Thyroid gland (tissue), 4 donors: ENCODE measurements at places on chromosomes 3 and 15. TPM values are rescaled to one million over a fixed set of nuclear protein-coding genes. Genes with fewer than 3 reads are reported as not detected.

MASP1 gene
- total RNA-seq = 6.2 TPM

CNTN6 gene
- 8.1 TPM for total RNA-seq

PLA2G4F gene
- total RNA-seq = 7.9 TPM

SST gene
- total RNA-seq = not detected

CD86 gene
- total RNA-seq = 0.49 TPM

CHRNB4 gene
- total RNA-seq = not detected

CA12 gene
- total RNA-seq = 3.9 TPM

LARP6 gene
- total RNA-seq = 70.8 TPM

GRCh38 chr3:45655906-45656305 is 33.3 kb upstream of the SACM1L start:
- H3K4me3 ChIP-seq = no peak overlapping the region
- no peaks in the 10 kb centered on the region for H3K27me3 ChIP-seq
- H3K27ac ChIP-seq = peak overlapping the region; percentile 57
- peaks cover 25% of the 10 kb centered on the region for H3K4me1 ChIP-seq
- no peaks in the 10 kb centered on the region for H3K36me3 ChIP-seq

DNA sequence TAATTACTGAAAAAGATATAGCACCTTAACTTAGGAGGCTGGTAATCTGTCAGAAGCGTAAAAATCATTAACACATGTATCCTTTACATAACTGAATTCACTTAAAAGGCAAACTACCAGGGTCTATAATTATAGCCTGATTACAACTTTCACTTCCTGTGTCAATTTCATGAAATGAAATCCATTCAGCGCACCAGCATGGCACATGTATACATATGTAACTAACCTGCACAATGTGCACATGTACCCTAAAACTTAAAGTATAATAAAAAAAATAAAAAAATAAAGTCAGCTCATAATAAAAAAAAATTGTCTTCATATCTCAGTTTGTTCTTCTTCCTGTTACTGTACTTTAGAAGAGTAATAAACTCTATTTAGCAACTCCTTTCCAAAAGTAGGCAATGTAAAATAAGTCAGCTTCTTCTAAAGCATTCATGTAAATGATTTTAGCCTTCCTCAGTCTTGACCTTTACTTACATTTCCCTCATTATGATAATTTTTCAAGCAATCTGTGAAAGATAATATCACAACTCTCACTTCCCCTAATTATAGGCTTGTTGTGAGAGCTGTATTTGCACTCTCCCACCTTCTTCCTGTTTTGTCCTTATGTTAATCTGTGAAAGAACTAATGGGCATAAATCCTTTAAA is 50.1 kb downstream of the KBTBD8 start:
- H3K27me3 ChIP-seq = no peaks in the 10 kb centered on the region
- no peak overlapping the region for H3K27ac ChIP-seq
- H3K4me3 ChIP-seq = no peak overlapping the region
- H3K36me3 ChIP-seq = no peaks in the 10 kb centered on the region
- no peaks in the 10 kb centered on the region for H3K4me1 ChIP-seq

- H3K4me1 ChIP-seq = peaks cover 18% of the 10 kb centered on the region
- no peaks in the 10 kb centered on the region for H3K27me3 ChIP-seq
- H3K36me3 ChIP-seq = no peaks in the 10 kb centered on the region
Measured at GRCh38 chr15:90790057-90790456, 72.9 kb downstream of the BLM start.

- no peaks in the 10 kb centered on the region for H3K36me3 ChIP-seq
- peaks cover 27% of the 10 kb centered on the region for H3K4me1 ChIP-seq
- H3K27ac ChIP-seq = peak overlapping the region; percentile 9
- no peaks in the 10 kb centered on the region for H3K27me3 ChIP-seq
Measured at GRCh38 chr3:114496874-114497273, 203.0 kb downstream of the TIGIT start.

DNA sequence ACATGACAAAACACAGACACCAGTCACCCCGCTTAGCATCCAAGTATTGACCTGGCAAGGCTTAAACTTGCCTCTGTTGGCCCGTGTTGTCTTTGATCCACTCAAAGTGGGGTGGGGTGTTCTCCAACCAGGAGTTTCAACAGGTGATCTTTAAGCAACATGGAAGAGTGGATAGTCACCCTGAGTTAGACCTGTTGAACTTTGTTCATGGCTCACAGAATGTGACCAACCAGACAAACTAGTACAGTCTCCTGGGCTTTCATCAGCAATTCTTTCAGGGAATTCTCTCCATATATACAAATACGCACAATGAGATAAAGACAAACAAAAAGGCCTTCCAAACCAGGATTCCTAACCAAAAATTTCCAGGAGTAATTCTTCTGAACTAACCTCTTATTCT is 11.9 kb downstream of the LEKR1 start:
- no peak overlapping the region for H3K4me3 ChIP-seq
- no peaks in the 10 kb centered on the region for H3K36me3 ChIP-seq
- DNase-seq = no peak
- H3K27me3 ChIP-seq = no peaks in the 10 kb centered on the region

DNA sequence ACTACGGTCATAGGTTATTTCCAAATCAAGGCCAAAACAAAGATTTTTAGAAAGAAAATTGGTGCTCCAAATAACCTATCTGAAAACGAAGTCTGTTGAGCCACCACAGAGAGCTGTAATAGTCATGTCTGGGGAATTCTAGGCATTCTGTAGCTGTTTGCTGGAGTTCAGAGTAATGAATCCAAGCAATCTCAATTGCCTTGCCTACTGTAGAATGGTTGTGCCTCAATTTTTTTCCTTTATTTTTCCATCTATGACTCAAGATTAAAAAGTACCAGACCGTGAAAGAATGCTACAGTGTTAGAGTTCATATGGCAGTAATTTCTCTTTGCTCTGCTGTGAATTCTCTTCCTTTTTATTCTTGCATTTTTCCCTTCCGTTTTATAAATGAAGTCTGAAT is 1007.2 kb upstream of the ALCAM start:
- H3K36me3 ChIP-seq = no peaks in the 10 kb centered on the region
- no peak for DNase-seq
- H3K27ac ChIP-seq = no peak overlapping the region
- no peak overlapping the region for H3K4me3 ChIP-seq
- no peaks in the 10 kb centered on the region for H3K27me3 ChIP-seq

DNA sequence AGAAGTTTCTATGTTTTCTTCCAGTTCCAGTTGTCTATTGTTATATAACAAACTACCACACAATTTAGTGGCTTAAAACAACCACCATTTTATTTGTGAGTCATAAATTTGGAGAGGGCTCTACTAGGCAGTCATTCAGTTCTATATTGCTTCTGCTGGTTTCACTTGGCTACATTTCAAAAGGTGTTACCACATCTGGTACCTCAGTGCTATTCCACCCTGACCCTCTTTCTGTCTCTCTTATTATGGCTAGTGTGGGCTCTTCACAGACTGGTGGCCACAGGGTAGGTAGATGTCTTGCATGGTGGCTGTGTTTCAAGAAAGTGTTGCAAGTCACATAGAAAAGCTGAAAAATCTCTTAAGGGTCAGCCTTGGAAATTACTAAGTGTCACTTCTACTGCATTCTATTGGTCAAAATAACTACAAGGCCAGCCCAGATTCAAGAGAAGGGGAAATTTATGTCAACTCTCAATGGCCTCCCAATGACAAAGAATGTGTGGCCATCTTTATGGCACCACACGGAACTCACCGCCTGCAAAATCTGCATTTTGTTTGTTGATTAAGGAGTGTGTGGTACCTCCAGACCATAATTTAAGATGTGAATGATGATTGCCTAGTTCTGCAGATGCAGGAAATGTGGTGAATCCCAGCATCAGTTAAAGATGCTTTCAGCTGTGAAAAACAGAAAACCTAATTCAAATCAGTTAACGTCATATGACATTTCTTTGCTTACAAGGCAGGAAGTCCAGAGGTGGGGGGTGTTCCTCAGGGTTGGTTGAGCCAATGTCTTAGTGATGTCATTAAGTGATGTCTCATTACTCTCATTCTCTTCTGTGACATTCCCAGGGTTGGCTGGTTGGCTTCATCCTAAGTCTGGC is 105.8 kb upstream of the RASGRP1 start:
- DNase-seq = no peak
- no peaks in the 10 kb centered on the region for H3K27me3 ChIP-seq
- no peak overlapping the region for H3K4me3 ChIP-seq
- no peaks in the 10 kb centered on the region for H3K4me1 ChIP-seq
- H3K27ac ChIP-seq = no peak overlapping the region

- no peaks in the 10 kb centered on the region for H3K4me1 ChIP-seq
- no peak for DNase-seq
- H3K36me3 ChIP-seq = no peaks in the 10 kb centered on the region
Measured at GRCh38 chr3:74624301-74624700, 9.8 kb upstream of the CNTN3 start.

GRCh38 chr3:12180631-12181030 is 21.9 kb upstream of the TIMP4 start:
- H3K27ac ChIP-seq = peak overlapping the region; percentile 78
- no peak overlapping the region for H3K4me3 ChIP-seq
- H3K4me1 ChIP-seq = peaks cover 40% of the 10 kb centered on the region
- H3K36me3 ChIP-seq = no peaks in the 10 kb centered on the region
- DNase-seq = no peak
- no peaks in the 10 kb centered on the region for H3K27me3 ChIP-seq

DNA sequence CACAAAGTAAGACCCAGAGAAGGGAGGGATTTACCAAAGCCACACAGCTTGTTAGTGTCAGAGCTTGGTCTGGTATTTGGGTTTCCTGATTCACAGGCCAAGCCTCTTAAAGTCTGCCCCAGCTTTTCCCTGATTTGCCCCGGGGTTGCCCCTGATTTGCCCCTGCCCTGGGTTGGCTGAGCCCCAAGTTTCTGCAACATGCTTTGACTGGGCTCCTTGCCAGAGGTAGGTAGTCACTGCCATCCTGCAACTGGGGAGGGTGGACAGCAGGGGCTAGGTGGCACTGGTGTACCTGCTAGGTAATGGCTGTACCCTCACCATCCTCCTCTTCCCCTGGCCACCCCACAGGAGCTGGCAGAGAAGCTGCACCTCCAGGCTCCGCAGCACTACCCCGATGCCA is 2.5 kb downstream of the MPI start:
- no peaks in the 10 kb centered on the region for H3K36me3 ChIP-seq
- no peak for DNase-seq
- H3K27me3 ChIP-seq = no peaks in the 10 kb centered on the region

DNA sequence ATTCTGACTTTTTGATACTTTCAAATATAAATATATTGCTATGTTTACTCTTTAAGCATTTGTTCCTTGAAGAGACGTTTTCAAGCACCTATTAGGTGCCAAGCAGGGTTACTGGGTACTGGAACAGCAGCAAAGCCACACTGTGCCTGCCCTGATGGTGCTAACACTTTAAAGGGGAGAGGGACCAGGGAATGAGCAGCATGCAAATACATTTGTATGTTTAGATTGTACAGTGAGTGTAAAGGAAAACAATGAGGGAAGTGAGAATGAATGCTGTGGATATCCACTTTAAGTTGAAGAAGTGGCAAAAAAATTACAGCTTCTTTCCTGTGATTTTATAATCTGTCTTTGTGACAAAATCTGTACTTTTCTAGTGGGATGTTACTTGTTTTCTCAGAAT is 400.2 kb upstream of the ATP11B start:
- H3K27me3 ChIP-seq = no peaks in the 10 kb centered on the region
- no peak overlapping the region for H3K4me3 ChIP-seq
- H3K36me3 ChIP-seq = no peaks in the 10 kb centered on the region
- H3K4me1 ChIP-seq = no peaks in the 10 kb centered on the region
- no peak for DNase-seq

GRCh38 chr3:134378384-134378783 is 4.1 kb upstream of the AMOTL2 start:
- no peaks in the 10 kb centered on the region for H3K27me3 ChIP-seq
- H3K4me3 ChIP-seq = no peak overlapping the region
- no peak overlapping the region for H3K27ac ChIP-seq
- peaks cover 33% of the 10 kb centered on the region for H3K4me1 ChIP-seq
- peak; percentile 78 for DNase-seq

DNA sequence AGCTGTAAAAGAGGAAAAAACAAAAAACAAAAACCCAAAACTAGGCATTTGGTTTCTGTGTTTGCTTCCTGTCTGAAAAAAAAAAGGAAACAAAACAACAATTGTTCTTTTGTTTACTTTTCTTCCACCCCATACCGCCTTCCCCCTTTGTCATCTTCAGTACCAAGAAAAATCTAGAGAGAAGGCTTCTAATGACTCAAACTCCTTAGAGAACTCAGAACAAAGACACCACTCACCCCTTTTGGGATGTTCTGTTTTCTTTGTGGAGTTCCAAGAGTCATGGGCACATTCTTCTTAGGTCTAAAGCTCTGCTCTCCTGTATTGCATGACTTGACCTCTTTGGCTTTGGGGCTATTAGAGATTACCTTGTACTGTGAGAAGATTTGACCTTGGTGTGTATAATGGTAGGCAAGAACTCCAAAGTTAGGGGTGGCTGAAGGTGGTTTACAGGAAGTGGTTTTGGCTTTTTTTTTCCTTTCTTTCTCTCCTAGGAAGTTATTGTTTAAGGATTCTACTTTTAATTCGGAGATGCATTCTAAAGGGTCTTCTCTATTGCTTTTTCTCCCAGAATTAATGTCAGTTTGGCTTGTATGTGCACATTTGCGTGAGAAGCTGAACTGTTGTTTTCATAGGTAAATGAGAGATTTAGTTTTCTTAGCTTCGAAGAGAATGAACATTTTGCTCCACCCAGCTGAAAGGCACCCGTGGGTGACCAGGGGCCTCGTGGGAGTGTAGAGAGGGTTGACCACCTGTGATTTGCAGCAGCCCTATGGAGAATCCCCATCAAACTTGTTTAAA is 39.5 kb upstream of the ZBTB20 start:
- no peaks in the 10 kb centered on the region for H3K36me3 ChIP-seq
- no peak overlapping the region for H3K27ac ChIP-seq
- H3K27me3 ChIP-seq = no peaks in the 10 kb centered on the region
- no peaks in the 10 kb centered on the region for H3K4me1 ChIP-seq
- no peak overlapping the region for H3K4me3 ChIP-seq

DNA sequence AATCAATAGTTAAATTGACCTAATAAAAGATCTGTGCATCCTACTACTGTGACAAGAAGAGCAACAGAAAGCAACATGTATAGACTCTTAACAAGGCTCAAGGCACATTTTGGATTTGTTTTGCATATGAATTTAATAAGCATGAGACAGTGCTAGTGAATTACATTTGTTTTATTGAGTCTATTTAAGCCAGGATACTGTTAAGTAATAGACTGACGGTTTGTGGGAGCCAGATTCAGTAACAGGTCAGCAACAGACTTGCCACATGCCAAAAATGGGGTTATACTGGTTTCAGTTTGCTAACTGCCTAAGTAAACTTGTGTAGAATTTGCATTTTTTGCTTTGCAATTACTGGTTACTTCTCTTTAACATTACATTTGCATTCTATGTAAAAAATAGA is 54.0 kb downstream of the MBNL1 start:
- H3K4me3 ChIP-seq = no peak overlapping the region
- H3K27ac ChIP-seq = no peak overlapping the region
- peaks cover 12% of the 10 kb centered on the region for H3K4me1 ChIP-seq
- H3K36me3 ChIP-seq = no peaks in the 10 kb centered on the region
- H3K27me3 ChIP-seq = no peaks in the 10 kb centered on the region

GRCh38 chr3:52452126-52452525 is 1.7 kb downstream of the TNNC1 start:
- H3K36me3 ChIP-seq = no peaks in the 10 kb centered on the region
- no peak overlapping the region for H3K4me3 ChIP-seq
- no peak overlapping the region for H3K27ac ChIP-seq
- no peaks in the 10 kb centered on the region for H3K27me3 ChIP-seq
- DNase-seq = no peak

GRCh38 chr3:172262991-172263608 is 185.2 kb downstream of the GHSR start:
- H3K27me3 ChIP-seq = no peaks in the 10 kb centered on the region
- H3K27ac ChIP-seq = no peak overlapping the region
- H3K4me1 ChIP-seq = peaks cover 18% of the 10 kb centered on the region
- no peaks in the 10 kb centered on the region for H3K36me3 ChIP-seq
